ENCODE measurements at places on chromosomes 6 and 20.

GRCh38 chr6:7050004-7050403 is 57.8 kb upstream of the RREB1 start:
- no peak for DNase-seq

DNA sequence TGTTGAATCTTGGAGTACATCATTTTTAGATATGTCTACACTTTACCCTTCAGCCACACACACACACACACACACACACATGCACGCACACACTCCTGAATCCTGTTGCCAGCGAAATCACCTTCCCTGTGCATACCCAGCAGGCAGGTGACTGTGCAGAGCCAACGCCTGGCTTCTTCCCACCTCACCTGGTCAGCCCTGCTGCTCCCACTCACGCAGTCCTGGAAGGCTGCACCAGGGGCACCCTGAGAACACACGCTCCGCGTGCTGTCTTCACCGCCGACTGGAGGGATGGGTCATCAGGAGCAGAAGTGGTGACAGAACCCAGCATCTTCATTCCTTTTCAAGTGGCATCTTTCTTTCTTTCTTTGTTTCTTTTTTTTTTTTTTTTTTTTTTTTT is 94.6 kb downstream of the TBXT start:
- DNase-seq = no peak

DNA sequence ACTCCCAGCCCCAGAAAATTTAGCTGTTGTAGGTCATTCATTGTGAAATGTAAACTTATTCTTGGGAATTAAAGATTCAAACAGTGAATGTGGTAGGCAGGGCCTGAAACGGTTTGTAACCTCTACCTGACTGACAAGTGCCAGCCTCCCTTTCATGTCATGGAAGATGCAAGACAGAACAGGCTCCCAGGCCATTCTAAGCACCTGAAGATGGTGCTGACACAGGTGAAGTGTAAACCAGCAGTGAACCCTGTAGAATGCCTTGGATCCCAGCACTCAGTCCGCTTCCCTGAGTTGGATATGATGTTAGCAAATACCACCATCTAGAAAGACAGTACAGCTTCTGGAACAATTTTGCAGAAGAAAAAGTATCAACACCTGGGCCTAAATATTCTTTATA is 19.3 kb downstream of the CYP24A1 start:
- no peak for DNase-seq

DNA sequence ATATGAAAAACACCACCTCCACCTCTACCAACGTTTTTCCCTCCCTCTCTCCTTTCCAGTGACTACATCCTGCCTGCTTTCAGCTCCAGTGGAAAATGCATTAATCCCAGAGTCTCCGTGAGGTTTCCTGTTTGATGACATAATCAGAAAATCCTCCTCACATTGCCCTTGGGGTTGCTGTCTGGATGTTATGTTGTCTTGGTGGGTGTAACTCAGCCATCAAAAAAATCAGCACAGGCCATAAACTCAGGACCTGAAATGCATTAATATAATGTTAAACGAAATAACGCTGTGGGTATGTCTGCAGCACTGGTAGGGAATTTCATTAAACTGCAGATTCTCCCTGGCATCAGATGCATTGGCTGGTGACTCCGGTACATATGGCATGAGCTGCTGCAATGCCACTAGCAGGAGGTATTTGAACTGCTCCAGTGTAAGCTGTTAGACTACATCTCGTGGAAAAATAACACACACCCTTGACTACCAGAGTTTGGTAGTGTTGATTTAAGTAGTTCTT is 297.8 kb downstream of the PRL start:
- peak; percentile 50 for DNase-seq

DNA sequence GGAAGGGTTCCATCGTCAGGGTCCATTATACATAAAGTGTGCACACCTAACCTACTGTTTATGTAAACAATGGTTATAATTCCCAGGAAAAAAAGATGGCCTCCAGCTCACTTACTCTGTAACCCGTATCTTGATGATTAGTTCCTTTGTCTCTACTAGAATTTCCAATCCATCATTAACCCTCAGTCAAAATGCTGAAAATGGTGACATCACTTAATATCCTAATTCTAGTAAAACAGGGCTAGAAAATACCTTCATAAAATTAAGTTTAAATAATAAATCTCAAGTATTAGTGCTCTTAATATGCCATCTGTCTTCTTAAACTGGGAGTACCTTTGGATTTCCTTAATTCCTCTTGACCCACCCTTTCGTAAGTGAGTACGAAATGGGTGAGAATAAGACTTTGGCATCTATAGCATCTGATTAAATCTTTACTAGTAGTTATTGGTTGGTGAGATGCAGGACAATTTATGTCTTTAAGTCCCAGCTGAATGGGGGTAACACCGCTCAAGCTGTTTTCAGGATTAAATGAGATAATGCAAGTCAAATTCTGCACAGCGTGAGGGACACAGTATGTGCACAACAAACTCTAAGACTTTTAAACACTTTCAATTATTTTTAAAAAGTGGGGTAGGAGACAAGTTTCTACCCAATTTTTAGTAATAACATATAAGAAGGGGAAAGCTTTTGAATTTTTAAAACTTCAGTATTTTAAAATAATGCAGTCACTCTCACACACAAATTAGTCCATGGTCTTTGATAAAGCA is 1.6 kb downstream of the HMGN3 start:
- no peak for DNase-seq

All from NCI-H2171 (cell line).